ENCODE measurements at places on chromosomes 6 and 20. TPM values are rescaled to one million over a fixed set of nuclear protein-coding genes. Genes with fewer than 3 reads are reported as not detected.

Gene EEF1A2
- total RNA-seq: 1,229 TPM

GRCh38 chr6:108846101-108846500 lies 2.1 kb upstream of the ARMC2 start:
- DNase-seq: no peak

- DNase-seq: peak; percentile 84
Measured at GRCh38 chr20:51562332-51563173, 20.0 kb upstream of the NFATC2 start.

Gene MOCS1
- total RNA-seq: 29.7 TPM

- peak; percentile 22 for DNase-seq
Measured at GRCh38 chr6:56101141-56101553, 146.2 kb downstream of the COL21A1 start.

DNA sequence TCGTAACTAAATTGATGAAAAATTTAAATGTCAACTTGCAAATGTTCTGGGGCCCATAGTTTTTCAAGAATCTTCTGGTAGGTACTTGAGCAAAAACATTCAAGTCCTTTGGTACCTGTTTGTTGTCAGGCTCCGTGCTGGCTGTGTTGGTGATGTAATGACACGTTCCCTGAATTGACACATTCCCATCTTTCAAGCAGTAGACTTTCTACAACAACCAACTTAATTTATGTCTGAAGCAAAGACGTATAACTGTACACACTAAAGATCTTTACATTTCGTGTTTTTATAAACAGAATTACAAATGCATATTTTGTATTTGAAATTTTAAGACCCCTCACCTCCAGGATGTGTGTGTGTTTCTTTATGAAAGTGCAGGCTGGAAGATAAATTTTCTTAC lies 49.5 kb downstream of the NCOA3 start:
- no peak for DNase-seq
